ENCODE measurements at places on chromosomes 12 and 14.
A peak's percentile ranks its signal among the peaks of the same experiment; 100 is the strongest.

- no peak for DNase-seq
These were observed 40.2 kb downstream of the RASSF9 start for GRCh38 chr12:85796001-85796400.

DNA sequence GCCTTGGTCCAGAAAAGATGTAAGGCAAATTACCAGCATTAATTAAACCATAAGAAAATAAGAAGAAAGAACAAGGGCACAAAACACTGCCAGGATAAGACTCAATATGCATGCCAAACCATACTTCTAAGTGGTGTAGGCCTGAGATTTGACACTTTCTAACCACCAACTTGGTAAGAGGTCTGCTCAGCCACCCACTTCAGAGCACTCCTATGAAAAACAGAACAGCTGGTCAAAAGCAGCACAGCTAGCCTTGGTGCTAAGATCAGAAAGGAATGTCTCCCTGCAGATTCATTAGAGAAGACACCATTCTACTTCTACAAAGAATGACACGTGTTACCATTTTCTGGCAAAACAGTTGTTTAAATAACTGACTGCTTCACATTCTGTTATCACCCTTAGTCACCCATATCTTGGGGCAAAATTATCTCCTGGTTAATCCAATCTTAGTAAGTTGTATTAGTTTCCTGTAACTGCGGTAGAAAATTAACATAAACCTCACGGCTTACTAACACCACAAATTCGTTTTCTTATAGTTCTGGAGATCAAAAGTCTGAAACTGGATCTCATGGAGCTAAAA lies 13.2 kb downstream of the RPS6KA5 start:
- DNase-seq = peak; percentile 28

DNA sequence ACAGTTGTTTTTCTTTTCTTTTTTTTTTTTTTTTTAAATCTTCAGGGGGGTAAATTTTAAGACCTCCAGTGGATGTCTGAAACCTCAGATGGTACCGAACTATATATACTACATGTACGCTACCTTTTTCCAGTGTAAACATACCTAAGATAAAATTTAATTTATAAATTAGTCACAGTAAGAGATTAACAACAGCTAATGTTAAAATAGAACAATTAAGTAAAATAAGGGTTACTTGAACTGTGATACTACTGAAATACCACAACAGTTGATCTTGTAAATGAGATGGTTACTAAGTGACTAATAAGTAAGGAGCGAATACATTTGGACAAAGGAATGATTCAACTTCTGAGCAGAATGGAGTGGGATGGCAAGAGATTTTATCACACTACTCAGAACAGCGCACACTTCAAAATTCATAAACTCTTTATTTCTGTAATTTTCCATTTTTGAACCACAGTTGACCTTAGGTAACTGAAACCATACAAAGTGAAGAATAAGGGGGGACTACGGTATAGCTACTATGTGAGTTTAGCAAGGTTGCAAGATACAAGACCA lies 80.5 kb upstream of the PCED1B start:
- DNase-seq = no peak

GRCh38 chr12:25584596-25584995 lies 31.5 kb upstream of the LMNTD1 start:
- no peak for DNase-seq
